ENCODE measurements at places on chromosomes 6 and 20.

DNA sequence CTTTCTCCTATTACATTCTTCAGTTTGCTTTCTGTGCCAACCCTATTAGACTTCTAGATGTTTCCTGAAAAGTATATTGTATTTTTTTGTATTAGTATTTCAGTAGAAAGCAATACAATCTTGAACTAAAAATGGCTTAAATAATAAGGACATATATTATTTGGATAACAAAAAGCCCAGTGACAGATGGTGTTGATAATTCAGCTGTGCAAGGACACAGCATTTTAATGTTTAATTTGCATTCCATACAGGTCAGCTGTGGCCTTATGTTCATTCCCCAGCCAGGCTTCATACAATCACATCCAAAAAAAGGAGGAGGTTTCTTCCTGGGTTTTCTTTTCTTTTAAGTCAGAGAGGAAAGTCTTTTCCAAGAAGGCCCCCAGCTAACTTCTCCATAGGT is 236.9 kb downstream of the CD109 start:
- no peak for DNase-seq

DNA sequence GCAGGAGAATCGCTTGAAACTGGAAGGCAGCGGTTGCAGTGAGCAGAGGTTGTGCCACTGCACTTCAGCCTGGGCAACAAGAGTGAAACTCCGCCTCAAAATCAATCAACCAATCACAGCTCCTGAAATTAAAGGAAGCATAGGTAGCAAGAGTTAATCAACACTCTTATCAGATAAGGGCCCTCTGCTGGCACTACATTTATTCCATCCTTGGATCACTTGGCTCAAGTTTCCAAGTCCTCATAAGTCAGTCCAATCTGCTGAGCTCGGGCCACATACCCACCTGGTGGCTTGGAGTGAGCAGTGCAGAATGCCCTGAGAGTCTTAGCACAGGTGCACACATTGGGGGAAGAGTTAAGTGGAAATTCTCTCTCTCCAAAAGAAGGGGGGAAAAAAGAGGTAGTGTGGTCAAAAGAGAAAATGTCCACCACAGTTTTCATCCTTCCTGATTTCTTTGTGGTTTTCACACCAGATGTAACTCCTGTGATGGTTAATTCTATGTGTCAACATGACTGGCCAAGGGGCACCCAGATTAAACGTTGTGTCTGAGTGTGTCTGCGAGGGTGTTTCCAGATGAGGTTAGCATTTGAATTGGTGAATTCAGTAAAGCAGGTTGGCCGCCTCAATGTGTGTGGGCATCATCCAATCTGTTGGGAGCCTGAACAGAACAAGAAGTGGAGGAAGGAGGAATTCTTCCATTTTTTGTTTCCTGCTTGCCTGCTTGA is 14.2 kb upstream of the FAM8A1 start:
- no peak for DNase-seq

DNA sequence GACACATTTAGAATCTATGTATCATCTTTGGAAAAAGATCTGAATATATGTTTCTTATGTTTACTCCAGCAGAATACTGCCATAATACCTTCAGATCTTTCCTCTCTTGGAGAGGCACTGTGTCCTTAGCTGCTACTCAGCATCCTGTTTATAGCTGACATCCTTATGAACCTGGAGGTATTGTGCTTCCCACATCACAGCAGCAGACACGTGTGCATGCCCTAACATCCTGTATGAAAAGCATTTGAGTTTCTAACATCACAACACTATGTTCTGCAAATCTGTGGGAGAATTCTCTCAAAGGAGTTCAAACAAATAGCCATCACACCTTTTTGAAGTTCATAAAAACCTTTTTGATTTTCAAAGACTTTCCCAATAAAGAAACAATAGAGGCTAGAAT is 216.0 kb downstream of the GJA1 start:
- DNase-seq: no peak

GRCh38 chr6:100101644-100102043 is 107.6 kb upstream of the MCHR2 start:
- DNase-seq: peak; percentile 51

GRCh38 chr6:24205020-24205492 is 79.0 kb downstream of the NRSN1 start:
- DNase-seq: peak; percentile 5

All from HFFc6 (cell line).